ENCODE measurements at places on chromosomes 6 and 20. TPM values are rescaled to one million over a fixed set of nuclear protein-coding genes. Genes with fewer than 3 reads are reported as not detected.
A peak's percentile ranks its signal among the peaks of the same experiment; 100 is the strongest.

The ZC2HC1B gene
- total RNA-seq = not detected

The HLA-DQB1 gene
- 1.2 TPM for total RNA-seq

The BRPF3 gene
- total RNA-seq = 42.3 TPM

The COL19A1 gene
- not detected for total RNA-seq

The ASIP gene
- not detected for total RNA-seq

The DNMT3B gene
- total RNA-seq = 1,016 TPM

The SLC22A16 gene
- total RNA-seq = not detected

- no peak for DNase-seq
Observed at GRCh38 chr20:3658716-3659491, 4.3 kb downstream of the GFRA4 start.

DNA sequence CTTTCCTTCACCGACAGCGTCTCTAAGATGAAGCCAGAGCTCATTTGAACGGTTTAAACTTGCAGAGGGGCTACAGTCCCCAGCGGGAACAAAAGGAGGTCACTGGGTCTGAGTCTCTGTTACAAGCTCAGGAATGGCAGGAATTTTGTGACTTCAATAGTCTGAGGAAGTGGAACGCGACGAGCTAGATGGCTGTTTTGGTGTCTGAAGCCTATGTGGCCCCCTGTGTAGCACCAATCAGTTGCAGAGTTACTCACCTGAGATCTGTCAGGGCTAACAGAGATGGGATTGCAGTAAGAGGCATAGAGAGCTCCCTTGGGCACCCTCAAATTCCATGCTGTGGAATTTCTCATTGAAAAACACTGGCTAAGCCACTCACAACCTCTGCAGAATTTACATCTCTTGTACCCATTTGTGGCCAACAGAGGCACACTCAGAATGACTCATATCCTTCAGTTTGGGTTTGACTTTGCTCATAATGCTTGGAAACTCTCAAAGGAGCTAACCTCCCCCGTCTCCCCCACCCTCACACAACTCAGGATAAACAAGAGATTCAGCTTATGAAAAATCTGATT, 7.1 kb upstream of the TCP11 start:
- DNase-seq = peak; percentile 60

GRCh38 chr6:163818719-163819118, 404.2 kb downstream of the QKI start:
- no peak for DNase-seq

DNA sequence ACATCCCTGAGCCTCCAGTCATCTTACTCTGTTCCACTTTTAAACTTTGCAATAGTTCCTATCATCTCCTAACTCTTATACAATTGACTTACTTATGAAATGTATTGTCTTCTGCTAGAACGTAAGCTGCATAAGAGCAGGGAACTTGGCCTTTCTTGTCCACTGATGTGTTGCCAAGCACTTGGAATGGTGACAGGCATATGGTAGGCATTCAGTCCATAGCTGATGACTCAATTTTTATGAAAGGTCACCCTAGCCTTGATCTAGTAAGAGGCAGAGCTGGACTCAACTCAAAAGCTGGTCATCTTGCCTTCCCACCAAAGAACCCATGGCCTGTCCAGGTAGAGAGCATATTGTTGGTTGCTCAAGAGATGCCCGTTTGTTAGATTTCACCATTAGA, 82.4 kb upstream of the FAM184A start:
- no peak for DNase-seq

GRCh38 chr20:50020288-50020687, 37.5 kb downstream of the SNAI1 start:
- no peak for DNase-seq

- DNase-seq = no peak
Observed at GRCh38 chr6:149716181-149716963, 1.5 kb downstream of the LATS1 start.

GRCh38 chr6:33886673-33887144, 82.9 kb upstream of the MLN start:
- DNase-seq = no peak

GRCh38 chr20:47659904-47660601, 125.2 kb downstream of the SULF2 start:
- DNase-seq = no peak

- DNase-seq = no peak
Observed at GRCh38 chr6:111552241-111552744, 53.4 kb downstream of the TRAF3IP2 start.

DNA sequence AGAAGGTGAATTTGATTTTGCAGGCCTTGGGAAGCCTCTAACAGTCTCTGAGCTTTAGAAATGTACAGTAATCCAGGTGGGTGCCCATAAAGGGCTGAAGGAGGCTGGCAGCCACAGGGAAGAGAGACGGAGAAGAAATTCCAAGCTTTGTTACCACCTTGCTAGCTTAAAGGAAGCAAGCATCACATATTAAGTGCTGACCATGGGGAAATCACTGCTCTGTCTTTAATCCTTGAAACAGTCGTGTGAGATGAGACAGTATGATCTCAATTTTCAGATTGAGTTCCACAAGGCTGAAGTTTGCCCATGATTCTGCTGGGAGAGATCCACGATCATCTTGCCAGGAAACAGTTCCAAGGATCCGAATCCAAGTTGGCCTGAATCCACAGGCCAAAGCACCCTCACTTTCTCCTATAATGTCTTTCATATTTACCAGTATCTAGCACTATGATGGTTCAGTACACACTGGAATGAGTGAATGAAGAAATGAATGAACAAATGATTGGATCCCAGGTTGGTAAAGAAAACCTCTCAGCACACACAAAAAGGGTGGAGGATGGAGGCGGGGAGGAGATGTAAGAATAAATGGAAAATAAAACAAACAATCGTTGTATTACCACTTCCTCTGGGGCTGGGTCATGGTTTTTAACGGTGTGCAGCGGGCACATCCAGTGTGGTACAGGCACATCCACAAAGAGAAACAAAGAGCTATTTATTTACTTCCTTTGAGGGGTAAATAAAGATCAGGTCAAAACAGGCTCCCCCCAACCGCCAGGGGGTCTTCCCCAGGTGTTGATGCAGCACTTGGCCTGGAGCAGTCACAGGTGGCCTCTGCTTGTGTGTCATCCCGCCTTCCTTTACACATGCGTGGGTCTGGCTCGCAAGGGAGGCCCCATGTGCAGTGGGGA, 28.2 kb upstream of the TAF8 start:
- no peak for DNase-seq

DNA sequence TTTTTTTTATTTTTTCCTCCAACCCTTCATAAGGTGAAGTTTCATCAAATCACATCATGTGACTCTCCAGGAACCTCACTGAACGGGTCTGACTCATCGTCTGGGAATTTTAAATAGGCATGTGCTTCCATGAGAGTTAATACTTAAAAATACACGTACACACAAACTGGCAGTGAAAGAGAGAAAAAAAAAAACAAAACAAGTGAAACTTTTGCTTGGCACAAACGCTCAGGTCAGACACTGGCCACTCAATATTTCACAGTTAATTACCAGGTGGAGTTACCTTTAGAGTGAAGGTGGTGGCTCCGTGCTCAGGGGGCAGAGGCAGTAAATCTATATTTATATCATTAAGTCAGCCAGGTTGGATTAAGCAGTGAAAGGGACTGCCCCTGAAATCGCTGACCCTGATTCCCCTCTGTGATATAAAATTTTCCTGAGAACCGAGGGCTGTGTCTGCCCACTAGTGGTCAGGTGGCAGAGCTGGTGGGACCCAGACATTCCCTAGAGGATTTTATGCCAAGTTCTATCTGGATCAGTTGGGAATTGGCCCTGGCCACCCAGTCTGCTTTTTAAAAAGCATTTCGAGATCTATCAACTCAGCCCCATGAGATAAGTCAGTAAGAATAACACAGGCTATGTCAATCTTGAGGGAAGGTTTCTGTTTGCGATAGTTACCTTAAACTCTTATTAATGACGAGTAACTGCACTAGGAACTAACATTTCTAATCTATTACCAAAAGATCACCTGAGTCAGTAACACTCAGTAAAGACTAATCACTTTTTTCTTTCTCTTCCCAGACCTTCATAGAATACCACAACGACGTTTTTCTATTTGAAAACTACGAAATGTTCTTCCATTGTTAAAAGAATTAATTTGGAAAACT, 259.1 kb downstream of the HDGFL1 start:
- peak; percentile 58 for DNase-seq

GRCh38 chr6:35050757-35051330, 90.3 kb downstream of the TCP11 start:
- no peak for DNase-seq

DNA sequence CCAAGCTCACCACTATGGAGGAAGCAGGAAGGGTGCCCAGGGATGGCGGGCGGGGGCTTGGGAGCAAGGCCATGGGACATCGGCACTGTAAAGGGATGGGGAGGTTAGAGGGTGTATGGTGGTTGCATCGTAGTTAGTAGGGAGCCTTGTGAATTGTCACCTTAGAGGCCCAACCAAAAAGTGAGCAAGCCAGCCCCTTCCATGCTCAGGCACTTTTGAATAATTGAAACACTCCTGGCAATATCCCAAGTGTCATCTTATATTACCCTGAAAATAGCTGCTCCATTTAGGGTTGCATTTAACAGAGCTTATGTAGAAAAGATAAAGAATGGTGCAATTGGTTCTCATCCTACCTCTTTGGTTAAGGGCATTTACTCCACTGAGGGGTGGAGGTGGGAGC, 169.2 kb downstream of the SAMD5 start:
- DNase-seq = no peak

Measured in H1 (cell line).